H1 (cell line): ENCODE measurements at places on chromosomes 2 and 18. TPM values are rescaled to one million over a fixed set of nuclear protein-coding genes. Genes with fewer than 3 reads are reported as not detected.

DNA sequence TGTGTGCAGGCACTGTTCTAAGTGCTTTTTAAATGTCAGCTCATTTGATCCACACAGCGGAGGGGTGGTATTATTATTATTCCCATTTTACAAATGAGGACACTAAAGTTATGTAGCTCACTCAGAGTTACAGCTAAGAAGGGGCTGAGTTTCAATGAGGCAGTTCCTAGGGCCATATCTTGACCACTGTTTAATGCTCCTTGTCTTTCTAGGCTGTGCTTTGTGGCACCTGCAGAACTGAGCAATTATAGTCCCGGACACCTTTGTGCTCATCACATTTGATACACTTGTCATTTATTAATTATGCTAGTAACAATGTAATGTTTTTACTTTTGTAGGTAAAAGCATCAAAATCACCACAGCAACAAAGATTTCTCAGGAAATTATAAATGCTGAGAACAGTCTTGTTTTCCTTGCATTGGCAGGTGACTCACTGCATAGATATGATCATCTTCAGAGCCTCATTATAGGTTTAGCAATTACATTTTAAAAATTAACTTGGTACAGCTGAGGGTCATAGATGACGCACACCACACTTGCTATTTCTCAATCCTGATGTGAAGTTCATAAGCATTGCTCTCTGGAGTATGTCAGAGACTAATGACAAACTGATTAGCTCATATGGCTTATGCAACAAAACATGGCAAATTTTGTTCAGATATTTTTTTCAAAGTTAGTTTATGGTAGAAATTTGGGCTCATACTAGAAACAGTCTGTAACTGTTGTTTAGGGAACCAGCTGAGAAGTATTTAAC is 366.8 kb downstream of the TGIF1 start:
- no peak for DNase-seq

DNA sequence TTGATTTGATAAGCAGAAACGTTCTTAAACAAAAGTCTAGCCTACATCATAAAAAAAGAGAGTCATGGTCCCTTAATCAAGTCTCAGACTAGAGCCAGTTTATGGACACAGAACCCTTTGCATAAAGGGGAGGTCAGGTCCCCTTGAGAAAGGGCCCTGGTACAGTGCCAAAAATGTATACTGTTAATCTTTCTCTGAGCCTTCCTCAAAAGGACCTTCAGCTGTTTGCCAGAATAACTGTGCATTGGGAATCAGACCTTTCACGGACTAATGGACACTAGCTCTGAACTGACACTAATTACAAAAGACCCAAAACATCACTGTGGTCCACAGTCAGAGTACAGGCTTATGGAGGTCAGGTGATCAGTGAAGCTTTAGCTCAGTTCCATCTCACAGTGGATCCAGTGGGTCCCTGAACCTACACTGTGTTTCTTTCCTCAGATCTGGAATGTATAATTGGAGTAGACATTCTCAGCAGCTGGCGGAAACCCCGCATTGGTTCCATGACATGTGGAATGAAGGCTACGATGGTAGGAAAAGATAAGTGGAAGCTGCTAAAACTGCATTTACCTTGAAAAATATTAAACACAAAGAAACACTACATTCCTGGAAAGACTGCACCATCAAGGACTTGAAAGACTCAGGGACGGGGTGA is 151.4 kb downstream of the TMEFF2 start:
- DNase-seq, result no peak

GRCh38 chr2:20946468-20946867 is 97.4 kb downstream of the APOB start:
- no peak for DNase-seq

DNA sequence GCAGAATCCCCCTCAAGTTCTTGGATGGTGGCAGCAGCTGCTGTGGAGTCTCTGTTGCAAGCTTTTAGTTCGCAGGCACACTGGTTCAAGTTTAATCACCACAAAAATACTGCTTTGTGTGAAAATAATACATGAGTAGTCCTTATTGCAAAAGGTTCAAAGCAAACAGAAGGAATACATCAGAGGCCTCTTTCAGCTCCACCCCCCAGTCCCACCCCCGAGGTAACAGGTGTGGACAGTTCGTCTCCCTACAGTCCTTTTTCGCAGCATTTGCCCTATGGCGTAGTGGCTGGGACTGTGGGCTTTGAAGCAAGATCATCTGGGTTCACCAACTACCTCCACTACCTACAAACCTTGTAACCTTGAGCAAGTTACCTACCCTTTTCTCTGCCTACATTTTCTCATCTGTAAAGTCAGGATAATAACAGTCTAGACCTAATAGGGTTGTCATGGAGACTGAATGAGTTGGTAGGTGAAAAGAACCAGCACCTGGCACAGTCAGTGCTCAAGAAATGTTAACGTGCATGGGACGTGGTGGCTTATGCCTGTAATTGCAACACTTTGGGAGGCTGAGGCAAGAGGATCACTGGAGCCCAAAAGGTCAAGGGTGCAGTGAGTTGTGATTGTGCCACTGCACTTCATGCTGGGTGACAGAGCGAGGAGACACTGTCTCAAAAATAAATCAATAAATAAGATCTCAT is 61.7 kb downstream of the TCF7L1 start:
- no peak for DNase-seq

Gene CCDC148
- 1.3 and 1.5 TPM in 2 replicates for total RNA-seq

Gene OSR1
- total RNA-seq, result 0.22 TPM in 1 of 2 replicates, not detected in the other

Gene IL1R2
- total RNA-seq, result not detected in 2 replicates
